ENCODE measurements at places on chromosomes 16 and 17.
A peak's percentile ranks its signal among the peaks of the same experiment; 100 is the strongest.

- no peak for DNase-seq
Observed at GRCh38 chr17:35725802-35726126, 5.7 kb upstream of the RASL10B start.

- DNase-seq: no peak
Observed at GRCh38 chr16:68257251-68257905, 6.9 kb upstream of the SLC7A6 start.

DNA sequence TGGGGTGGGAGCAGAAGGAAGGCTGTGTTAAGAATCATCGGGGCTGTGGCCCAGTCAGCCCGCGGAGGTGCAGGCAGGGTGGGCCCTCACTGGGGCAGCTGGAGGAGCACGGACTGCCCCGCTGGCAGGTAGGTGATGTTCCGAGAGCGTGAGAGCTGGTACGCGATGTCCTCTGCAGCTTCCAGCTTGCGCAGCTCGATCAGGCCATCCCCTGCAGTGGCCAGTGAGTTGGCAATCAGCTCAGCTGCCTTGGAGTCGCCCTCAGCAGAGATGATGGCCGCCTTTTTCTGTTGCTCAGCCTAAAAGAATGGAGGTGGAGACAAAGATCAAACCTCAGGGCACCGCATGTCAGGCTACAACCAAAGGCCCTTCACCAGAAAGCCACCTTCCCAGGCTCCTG, 9.8 kb downstream of the PHB1 start:
- DNase-seq: no peak

- DNase-seq: no peak
Observed at GRCh38 chr16:75293772-75294171, 42.3 kb upstream of the BCAR1 start.

DNA sequence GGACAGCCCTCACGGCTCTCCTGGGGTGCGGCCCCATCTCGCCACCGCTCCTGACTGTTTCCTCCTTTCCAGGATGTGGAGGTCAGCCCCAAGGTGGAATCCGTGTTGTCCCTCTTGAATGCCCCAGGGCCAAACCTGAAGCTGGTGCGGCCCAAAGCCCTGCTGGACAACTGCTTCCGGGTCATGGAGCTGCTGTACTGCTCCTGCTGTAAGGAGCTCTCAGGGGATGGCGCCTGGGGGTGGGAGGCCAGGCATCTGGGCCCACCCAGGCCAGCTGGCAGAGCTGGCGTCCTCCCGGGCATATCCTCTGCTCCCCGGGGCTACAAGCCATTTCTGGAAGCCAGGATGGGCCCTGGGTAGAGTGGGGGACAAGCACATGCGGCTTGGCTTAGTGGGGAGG, 13.2 kb downstream of the IL34 start:
- DNase-seq: no peak

GRCh38 chr17:31525801-31526549, 134.5 kb downstream of the RAB11FIP4 start:
- no peak for DNase-seq

DNA sequence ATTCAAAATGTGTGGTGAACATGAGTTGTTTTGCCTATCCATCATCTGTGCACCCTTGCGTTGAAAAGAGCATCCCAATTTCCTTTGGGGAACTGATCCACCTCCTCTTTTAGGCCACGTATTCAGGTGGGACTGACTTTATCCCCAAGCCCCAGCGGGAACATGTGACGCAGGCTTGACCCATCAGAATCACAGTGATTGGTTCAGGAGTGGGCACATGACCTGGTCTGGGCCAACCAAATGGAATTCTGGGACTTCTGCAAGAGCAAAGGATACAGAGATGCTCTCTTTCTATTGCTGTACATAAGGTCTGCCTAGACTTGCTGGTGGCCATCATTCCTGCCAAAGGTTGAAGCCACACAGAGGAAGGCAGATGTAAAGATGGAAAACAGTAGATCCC, 158.9 kb downstream of the IRX5 start:
- DNase-seq: no peak

DNA sequence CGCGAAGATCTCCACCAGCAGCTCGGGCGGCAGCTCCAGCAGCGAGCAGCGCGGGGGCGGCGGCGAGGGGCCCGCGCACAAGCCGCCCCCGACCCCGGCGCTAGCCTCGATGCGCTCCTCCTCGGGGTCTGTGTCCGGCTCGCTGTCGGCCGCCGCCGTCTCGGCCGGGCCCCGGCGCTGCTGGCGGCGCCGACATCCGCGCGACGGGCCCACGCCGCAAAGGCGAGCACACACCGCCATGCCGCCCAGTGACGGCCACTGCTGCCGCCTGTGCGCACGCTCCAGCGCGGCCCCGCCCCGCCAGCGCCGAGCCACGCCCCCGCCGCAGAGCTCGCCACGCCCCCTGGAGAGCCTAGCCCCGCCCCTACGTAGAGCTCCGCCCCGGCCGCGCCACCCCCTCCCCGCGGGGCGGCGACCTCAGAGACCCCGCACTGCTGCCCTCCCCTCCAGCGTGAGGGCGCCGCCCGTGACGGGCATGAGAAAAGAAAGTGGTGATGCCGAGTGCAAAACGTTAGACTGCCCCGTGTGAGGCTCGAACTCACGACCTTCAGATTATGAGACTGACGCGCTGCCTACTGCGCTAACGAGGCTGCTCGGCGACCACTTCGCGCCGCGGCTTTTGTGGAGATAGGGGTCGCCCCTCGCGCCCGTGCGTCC, at the start of gene FBXO31:
Gene FBXO31, minus strand, starts transcription at position 272 of the 657 bp plus-strand sequence. Its CDS starts 32 bp downstream, at position 240.
- peak; percentile 72 for DNase-seq

DNA sequence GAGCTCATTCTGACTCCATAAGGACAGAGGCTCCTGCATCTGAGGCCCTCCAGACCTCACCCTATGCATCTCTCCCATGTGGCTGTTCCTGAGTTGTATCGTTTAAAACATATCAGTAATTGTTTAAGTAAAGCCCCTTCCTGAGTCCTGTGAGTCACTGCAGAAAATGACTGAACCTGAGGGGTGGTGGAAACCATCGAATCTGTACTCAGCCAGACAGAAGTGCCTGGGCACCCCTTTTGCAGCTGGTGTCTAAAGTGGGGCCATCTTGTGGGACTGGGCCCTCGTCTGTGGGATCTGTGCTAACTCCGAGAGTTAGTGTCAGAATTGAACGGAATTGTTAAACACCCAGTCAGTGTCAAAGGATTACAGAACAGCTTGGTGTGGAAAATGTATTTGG, 25.4 kb downstream of the CMTM3 start:
- no peak for DNase-seq

- DNase-seq: no peak
Observed at GRCh38 chr16:53787423-53787822, 83.5 kb downstream of the FTO start.

- no peak for DNase-seq
Observed at GRCh38 chr17:80107231-80108021, 6.0 kb downstream of the GAA start.

GRCh38 chr16:14490235-14490634, 139.8 kb downstream of the PARN start:
- DNase-seq: no peak

DNA sequence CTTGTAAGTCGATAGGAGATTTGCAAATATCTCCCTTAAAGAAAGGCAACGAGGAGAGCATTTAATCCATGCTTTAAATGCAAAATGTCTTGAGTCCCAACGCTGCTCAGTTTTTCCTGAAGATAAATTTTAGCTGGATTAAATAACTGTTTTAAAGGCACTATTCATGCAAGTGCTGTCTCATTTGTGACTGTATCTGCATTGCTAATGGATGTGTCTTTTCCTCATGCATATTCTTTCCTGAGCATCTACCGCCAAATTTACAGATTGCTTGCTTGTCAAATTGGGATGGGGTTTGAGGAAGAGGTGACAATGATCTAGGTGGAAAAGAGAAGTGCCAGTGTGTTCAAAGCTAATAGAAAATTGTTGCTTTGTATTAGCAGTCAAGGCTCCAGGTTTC, 106.9 kb downstream of the RBFOX1 start:
- DNase-seq: no peak

DNA sequence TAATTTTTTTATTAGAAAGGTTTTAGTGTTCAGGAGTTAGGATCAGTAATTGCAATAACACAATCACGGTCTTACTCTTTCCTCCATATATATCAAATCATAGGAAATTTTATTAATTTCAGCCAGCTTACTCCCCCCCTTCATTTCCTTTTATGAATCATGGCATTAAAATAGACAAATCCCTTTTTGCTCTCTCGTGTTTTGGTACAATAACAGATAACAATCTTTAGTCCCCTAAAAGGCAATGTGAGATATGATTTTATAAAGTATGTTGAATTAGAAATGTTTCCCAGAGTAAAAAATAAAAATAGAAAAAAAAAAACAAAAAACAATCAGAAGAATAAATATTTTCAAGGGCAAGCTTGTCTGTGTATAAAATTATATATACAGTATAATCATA, 42.6 kb upstream of the RHOT1 start:
- DNase-seq: no peak

DNA sequence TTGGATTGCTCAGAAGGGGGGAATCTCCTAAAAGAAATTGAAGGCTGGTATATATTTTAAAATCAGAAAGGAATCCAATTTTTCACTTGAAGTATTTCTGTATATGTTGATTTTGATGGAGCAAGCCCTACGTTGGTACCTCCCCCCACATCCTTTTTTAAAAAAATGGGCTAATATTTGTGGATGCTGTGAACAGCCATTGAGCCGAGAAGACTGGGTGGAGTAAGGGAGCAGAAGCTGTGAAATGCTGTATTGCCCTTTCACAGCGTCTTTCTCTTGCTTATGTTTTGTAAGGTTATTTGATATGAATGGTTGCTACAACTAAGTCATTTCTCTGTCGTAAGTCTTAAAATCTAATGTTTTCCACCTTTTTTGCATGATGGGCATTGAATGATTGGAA, 2.3 kb downstream of the PAFAH1B1 start:
- no peak for DNase-seq

GRCh38 chr16:30088237-30088831, 3.4 kb downstream of the TBX6 start:
- DNase-seq: no peak

- DNase-seq: peak; percentile 1
Observed at GRCh38 chr17:47732399-47733046, 513 bp upstream of the TBX21 start.

DNA sequence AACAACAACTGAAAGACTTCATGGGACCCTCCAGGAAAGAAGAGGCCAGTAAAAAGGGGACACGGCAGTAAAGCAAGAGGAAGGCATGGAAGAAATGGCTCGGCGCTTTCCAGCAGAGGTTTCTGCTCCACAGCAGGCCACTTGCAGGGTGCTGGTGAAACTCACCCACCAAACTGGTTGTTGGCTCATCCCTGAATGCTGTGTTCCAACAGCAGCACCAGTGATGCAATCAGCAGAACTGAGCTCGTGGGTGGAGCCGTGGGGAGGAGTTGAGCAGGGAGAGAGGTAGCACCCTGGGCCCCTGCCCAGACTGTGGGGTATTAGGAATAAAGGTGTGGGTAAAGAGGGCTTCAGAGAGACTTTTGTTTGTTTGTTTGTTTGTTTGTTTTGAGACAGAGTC, 62.8 kb upstream of the ADCY9 start:
- peak; percentile 63 for DNase-seq

GRCh38 chr16:26665166-26665939, 401.4 kb upstream of the C16orf82 start:
- no peak for DNase-seq

GRCh38 chr17:82961366-82962162, 117.8 kb upstream of the METRNL start:
- DNase-seq: no peak

GRCh38 chr16:1173788-1174451, 21.0 kb downstream of the CACNA1H start:
- DNase-seq: no peak

- DNase-seq: no peak
Observed at GRCh38 chr17:39704821-39705551, 5.1 kb downstream of the ERBB2 start.

GRCh38 chr16:15996432-15997109, 47.2 kb downstream of the ABCC1 start:
- no peak for DNase-seq

DNA sequence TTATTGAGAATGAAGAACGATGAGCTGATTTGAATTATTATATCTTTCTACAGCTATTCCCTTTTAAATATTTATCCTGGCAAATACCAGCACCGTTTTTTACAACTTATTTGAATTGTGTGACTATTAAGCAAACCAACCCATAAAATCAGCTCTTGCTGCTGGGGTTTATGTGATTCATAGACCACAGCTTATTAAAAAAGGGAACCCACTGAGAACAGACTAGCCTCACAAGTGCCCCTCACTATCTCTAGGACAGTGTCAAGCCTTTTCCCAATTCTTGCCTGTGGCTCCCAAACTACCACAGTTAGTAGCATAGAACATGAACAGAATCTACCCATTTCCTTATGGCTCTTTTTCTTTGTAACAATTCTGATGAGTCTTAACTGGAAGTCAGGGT, 6.1 kb upstream of the LIG3 start:
- no peak for DNase-seq

GRCh38 chr17:72998343-72998742, 94.1 kb downstream of the SLC39A11 start:
- no peak for DNase-seq

- no peak for DNase-seq
Observed at GRCh38 chr17:18960241-18960665, 8.3 kb downstream of the SLC5A10 start.

GRCh38 chr17:27466743-27467375, 10.6 kb downstream of the KSR1 start:
- DNase-seq: peak; percentile 83

DNA sequence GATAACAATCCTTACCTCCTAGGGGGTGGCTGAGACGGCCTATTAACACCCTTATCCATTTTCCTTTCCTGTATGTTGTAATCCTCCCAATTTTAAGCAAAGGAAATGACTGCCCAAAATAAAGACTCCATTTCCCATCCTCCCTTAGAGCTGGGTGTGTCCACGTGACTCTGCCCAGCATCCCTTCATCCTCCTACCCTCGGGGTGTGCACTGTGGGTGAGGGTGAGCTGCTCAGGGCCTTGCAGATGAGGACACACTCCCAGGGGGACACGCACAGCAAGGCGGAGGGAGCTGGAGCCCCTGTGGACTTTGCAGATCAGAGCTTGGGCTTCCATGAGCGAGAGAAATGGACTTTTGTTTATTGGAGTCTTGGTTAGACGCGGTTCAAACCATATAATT, 186.8 kb downstream of the IRF8 start:
- no peak for DNase-seq

GRCh38 chr16:72400257-72401083, 228.5 kb upstream of the PMFBP1 start:
- peak; percentile 58 for DNase-seq

DNA sequence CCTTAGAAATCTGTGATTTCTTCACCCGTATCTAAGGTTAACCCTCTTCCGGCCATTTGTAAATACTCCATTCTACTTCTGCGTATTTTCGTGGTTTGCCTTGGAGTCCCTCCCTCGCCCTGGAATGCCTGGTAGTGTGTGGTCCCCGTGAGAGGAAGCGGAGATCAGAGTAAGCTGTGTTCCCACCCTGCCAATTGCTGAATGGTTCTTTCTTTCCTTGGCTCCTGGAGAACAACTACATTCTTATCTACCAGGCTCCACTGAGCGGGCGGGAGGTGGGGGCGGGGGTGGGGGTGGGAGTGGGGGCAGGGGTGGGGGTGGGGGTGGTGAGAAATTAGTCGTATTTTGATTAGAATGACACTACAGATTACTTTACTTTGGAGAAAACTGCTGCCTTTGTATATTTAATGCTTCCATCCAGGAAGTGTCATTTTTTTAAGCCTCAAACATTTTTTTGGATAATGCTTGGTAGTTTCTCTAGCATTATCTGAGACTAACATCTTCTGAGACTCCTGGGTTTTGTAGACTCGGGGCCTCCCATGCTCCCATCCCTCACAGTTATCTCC, 20.9 kb upstream of the FASN start:
- DNase-seq: no peak

GRCh38 chr17:7496470-7497183, 12.5 kb downstream of the POLR2A start:
- DNase-seq: no peak
